ENCODE measurements at places on chromosomes 7 and 10.

- DNase-seq, result no peak
These were observed 20.5 kb downstream of the OTUD1 start for GRCh38 chr10:23459308-23459939.

DNA sequence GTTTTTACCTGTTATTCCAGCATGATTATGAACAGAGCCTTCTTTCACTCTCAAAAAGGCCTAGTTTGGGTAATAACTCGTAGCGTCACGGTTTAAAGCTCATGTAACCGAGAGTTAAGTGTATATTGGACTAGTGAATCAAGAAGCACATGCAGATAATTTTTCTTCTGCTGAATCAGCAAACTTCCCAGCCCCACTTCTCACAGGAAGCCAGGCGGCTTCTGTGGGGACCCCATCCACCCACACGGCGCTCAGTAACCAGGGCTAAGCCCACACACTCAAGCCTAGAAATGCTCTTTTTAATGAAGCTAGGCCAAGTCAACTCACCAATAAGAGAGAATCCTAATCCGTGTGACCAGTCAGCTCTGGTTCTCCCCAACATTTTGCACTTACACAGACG lies 191.2 kb upstream of the MGMT start:
- no peak for DNase-seq

- no peak for DNase-seq
These were observed 142.1 kb downstream of the JCAD start for GRCh38 chr10:29917311-29917710.

GRCh38 chr10:89129911-89130310 lies 77.2 kb downstream of the CH25H start:
- no peak for DNase-seq

Measured in COR-L47 (cell line).